Colonic mucosa (tissue), 4 donors: ENCODE measurements at places on chromosomes 4 and X. TPM values are rescaled to one million over a fixed set of nuclear protein-coding genes. Genes with fewer than 3 reads are reported as not detected.

The P2RY4 gene
- 0.20 TPM for total RNA-seq

GRCh38 chr4:18689308-18690115 lies 668.0 kb upstream of the LCORL start:
- no peak overlapping the region for H3K27ac ChIP-seq
- peak; percentile 72 for DNase-seq
- no peak overlapping the region for H3K4me3 ChIP-seq
- H3K4me1 ChIP-seq = no peaks in the 10 kb centered on the region
- H3K36me3 ChIP-seq = no peaks in the 10 kb centered on the region
- no peaks in the 10 kb centered on the region for H3K27me3 ChIP-seq

The EMD gene
- 49.1 TPM for total RNA-seq

- peaks cover 34% of the 10 kb centered on the region for H3K27me3 ChIP-seq
- no peak within 1 kb of the TSS for H3K27ac ChIP-seq
- H3K36me3 ChIP-seq = no peaks in the 10 kb centered on the region
- peak within 1 kb of the TSS; percentile 25 for H3K4me3 ChIP-seq
These were observed at the start of gene NHSL2 for GRCh38 chrX:71910643-71910985. Gene NHSL2, plus strand, starts transcription at chrX:71910845.

GRCh38 chr4:55154933-55155332 lies 29.5 kb upstream of the KDR start:
- H3K27ac ChIP-seq = no peak overlapping the region
- DNase-seq = no peak
- no peak overlapping the region for H3K4me3 ChIP-seq

DNA sequence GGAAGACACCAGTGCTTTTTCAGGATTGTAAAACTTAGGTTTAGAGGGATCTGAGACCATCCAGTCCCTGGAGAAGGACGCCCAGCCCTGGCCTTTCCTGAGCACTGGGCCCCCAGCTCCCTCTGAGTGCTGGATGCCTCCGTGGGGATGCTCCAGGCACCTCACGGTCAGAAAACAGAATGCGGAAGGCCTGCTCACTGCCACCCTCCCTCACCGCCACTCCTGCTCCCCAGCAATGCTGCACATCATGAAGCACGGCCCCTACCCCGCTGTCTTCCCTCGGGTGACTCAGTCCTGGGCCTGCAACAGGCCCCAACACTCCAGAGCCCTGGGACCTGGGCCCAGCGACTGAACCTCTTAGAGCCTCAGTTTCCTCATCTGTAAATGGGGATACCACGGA lies 26.2 kb downstream of the ABLIM2 start:
- H3K27me3 ChIP-seq = no peaks in the 10 kb centered on the region
- DNase-seq = no peak
- no peaks in the 10 kb centered on the region for H3K36me3 ChIP-seq
- H3K4me1 ChIP-seq = no peaks in the 10 kb centered on the region
- no peak overlapping the region for H3K4me3 ChIP-seq
- H3K27ac ChIP-seq = no peak overlapping the region

The COX7B gene
- 485 TPM for total RNA-seq

DNA sequence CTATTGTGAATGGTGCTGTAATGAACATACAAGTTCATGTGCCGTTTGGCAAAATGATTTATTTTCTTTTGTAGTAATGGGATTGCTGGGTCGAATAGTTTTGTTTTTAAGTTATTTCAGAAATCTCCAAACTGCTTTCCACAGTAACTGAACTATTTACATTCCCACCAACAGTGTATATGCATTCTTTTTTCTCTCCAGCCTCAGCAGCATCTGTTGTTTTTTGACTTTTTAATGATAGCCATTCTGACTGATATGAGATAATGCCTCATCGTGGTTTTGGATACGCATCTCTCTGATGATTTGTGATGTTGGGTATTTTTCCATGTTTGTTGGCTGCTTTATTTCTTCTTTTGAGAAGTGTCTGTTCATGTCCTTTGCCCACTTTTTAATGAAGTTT lies 246.3 kb upstream of the ADGRL3 start:
- DNase-seq = no peak
- no peak overlapping the region for H3K4me3 ChIP-seq
- H3K27ac ChIP-seq = no peak overlapping the region
- H3K36me3 ChIP-seq = no peaks in the 10 kb centered on the region
- no peaks in the 10 kb centered on the region for H3K4me1 ChIP-seq
- H3K27me3 ChIP-seq = no peaks in the 10 kb centered on the region

DNA sequence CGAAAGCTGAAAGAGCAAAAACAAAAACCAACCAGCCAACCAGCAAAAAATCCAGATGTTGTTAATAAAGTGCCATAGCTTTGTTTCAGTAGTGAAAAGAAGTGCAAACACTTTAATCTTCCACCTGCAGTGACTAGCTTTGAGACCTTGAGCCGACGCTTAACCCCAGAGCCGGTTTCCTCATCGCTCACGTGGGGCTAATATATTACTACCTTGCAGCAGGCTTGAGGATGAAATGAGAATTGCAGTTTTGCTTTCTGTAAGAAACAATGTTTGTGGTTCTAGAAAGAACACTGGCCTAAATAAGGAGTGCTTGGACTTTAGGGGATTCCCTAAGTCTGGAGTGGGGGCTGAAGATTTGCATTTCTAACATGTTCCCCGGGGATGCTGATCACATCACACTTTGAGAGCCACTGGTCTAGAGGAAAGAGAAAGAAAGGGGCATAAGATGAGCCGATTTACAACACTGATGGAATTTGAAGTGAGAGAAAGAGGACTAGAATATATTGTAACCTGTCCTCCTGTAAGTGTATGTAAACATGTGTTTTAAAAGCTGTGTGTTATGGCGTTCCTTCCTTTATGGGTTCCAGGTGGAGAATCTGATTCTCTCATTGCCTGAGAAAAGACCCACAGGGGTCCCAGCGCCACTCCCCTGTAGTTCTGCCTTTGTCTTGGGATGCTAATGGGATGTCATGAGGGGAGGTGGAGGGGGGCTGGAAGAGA lies 1.4 kb downstream of the FGF2 start:
- peak overlapping the region; percentile 56 for H3K4me3 ChIP-seq
- H3K36me3 ChIP-seq = no peaks in the 10 kb centered on the region
- peaks cover 32% of the 10 kb centered on the region for H3K27me3 ChIP-seq
- DNase-seq = peak; percentile 35
- peak overlapping the region; percentile 72 for H3K27ac ChIP-seq

GRCh38 chrX:1307626-1308340 lies 28.8 kb upstream of the IL3RA start:
- no peak for DNase-seq
- no peaks in the 10 kb centered on the region for H3K27me3 ChIP-seq
- no peak overlapping the region for H3K4me3 ChIP-seq
- no peaks in the 10 kb centered on the region for H3K36me3 ChIP-seq
- no peaks in the 10 kb centered on the region for H3K4me1 ChIP-seq

The MAGEA1 gene
- not detected for total RNA-seq
